Neural progenitor cell (in vitro differentiated cells): ENCODE measurements at places on chromosomes 5 and 9.

DNA sequence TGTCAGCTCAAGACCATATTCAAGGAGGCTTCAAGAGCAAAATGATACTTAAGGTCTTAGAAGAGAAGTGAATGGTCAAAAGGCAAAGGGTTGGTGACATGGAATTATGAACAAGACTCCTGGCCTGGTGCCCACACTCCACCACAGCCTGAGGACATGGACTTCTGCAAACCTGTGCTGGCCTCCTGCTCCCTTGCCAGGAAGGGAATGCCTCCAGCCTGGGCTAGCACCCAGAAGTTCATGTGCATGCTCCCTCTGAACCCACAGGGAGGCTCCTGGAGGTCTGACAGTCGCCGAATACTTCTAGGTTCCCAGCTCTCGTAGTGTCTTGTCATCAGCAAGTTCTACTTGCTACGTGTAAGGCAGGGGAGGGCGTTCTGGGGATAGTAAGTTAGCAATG, 156.7 kb downstream of the FSTL4 start:
- no peaks in the 10 kb centered on the region for H3K27me3 ChIP-seq
- DNase-seq = no peak
- H3K27ac ChIP-seq = no peak overlapping the region
- H3K4me3 ChIP-seq = no peak overlapping the region

DNA sequence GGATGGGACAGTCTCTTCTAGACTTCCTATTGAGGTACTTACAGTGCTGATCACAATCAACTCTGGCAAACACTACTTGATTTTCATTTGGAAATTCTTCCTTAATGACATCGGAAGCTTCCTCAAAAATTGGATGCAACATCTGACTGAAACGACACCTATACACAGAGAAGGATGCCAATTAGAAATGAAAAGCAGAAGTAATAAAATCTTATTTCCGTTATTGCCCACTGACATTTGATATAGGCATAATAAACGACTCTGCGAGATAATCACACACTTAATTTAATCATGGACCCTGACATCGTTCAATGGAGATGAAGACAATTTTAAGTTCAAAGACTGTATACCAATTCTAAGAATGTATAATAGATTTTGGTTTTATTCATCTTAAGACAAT, 46.4 kb downstream of the ERP44 start:
- no peak overlapping the region for H3K27ac ChIP-seq
- H3K36me3 ChIP-seq = no peaks in the 10 kb centered on the region
- no peak overlapping the region for H3K4me3 ChIP-seq
- DNase-seq = no peak

DNA sequence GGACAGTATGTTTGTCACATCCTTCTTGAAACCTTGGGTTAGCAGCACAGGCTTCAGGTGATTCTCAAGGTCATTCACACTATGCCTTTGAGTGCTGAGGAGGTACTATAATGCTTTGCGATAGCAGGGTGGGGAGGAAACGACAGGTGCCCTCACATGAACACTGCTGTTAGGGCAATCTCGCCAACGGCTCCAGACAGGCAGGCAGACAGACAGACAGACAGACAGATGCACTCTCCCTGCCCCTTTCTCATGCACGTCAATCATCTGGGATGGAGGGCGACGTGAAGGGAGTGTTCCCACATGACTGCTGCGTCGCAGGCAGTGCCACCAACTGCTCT, 82.9 kb downstream of the RAPGEF1 start:
- H3K4me1 ChIP-seq = peaks cover 7% of the 10 kb centered on the region
- no peak for DNase-seq

DNA sequence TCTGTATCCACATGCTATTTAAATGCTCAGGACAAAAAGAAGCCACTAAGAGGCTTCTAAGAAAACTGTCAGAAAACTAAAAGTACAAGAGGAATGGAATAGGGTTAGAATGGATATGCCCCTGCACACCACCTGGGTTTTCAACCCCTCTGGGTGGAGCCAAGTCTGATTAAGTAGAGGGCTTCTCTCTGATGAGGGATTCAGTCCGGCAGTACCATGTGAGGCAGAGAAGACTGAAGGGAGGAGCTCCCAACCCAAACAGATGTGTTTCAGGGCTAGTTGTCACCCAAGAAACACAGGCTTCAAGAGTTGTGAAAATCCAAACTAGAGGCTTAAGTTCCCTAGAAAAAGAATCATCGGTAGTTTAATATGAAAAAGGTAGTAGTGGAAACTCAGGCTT, 12.5 kb downstream of the NREP start:
- no peak overlapping the region for H3K4me3 ChIP-seq
- no peaks in the 10 kb centered on the region for H3K27me3 ChIP-seq

GRCh38 chr9:4356306-4356705, 56.4 kb upstream of the GLIS3 start:
- H3K27ac ChIP-seq = no peak overlapping the region
- H3K4me1 ChIP-seq = no peaks in the 10 kb centered on the region
- H3K36me3 ChIP-seq = no peaks in the 10 kb centered on the region
- H3K27me3 ChIP-seq = no peaks in the 10 kb centered on the region

- H3K4me3 ChIP-seq = no peak overlapping the region
- peak; percentile 71 for DNase-seq
Observed at GRCh38 chr9:93003552-93004407, 54.7 kb upstream of the SUSD3 start.

GRCh38 chr5:102858221-102858620, 103.1 kb downstream of the PAM start:
- DNase-seq = no peak
- H3K36me3 ChIP-seq = no peaks in the 10 kb centered on the region
- H3K27ac ChIP-seq = no peak overlapping the region

GRCh38 chr9:122218935-122219855, 9.6 kb downstream of the LHX6 start:
- peak overlapping the region; percentile 36 for H3K4me3 ChIP-seq
- peak; percentile 68 for DNase-seq
- H3K27ac ChIP-seq = no peak overlapping the region
- H3K36me3 ChIP-seq = no peaks in the 10 kb centered on the region
- H3K4me1 ChIP-seq = peaks cover 31% of the 10 kb centered on the region

GRCh38 chr5:107832746-107833145, 162.0 kb upstream of the EFNA5 start:
- no peak for DNase-seq
- H3K36me3 ChIP-seq = no peaks in the 10 kb centered on the region
- H3K27ac ChIP-seq = no peak overlapping the region
- peaks cover 8% of the 10 kb centered on the region for H3K4me1 ChIP-seq

GRCh38 chr9:76664120-76664519, 100.1 kb upstream of the PCA3 start:
- no peak overlapping the region for H3K27ac ChIP-seq
- no peak for DNase-seq
- H3K27me3 ChIP-seq = no peaks in the 10 kb centered on the region
- H3K4me3 ChIP-seq = no peak overlapping the region
- no peaks in the 10 kb centered on the region for H3K36me3 ChIP-seq

GRCh38 chr9:134344068-134344799, 18.0 kb downstream of the RXRA start:
- no peak overlapping the region for H3K4me3 ChIP-seq
- H3K27ac ChIP-seq = no peak overlapping the region
- DNase-seq = no peak
- H3K4me1 ChIP-seq = peaks cover 8% of the 10 kb centered on the region
- H3K36me3 ChIP-seq = no peaks in the 10 kb centered on the region

DNA sequence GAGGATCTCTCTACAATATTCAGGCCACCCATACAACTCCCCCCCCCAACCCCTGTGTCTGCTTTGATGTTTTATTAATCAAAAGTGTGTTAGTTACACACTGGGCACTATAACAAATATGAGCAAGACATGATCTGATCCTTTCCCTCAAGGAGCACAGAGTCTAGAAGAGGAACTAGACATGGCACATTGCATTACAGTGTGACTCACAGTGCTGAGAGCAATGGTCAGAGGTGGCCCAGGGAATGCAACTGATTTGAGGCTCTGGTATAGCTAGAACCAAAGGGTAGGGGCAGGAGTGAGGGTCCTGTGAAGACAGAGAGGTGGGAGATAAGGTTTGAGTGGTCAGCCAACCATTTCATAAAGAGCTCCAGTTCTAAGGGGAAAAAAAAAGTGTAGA, 539.2 kb downstream of the ACTL7B start:
- H3K36me3 ChIP-seq = no peaks in the 10 kb centered on the region
- no peak overlapping the region for H3K4me3 ChIP-seq
- H3K27ac ChIP-seq = no peak overlapping the region
- no peaks in the 10 kb centered on the region for H3K27me3 ChIP-seq
- no peak for DNase-seq

DNA sequence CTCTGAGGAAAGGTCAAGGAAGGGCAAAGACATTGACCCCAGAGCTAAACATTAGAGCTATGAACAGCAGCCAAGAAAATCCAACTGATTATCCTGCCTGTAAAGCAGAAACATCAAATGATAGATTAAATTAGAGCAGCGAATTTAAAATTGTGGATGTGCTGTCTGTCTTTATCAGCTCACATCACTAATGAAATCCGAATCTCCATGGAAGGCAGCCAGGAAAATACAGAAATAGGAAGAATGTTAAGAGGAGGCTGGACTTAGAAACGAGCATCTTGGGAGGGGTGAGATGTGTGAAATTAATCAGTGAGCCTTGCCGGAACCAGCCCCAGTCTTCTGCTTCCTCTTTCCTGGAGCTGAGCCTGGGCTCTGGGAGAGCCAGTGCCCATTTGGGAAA, 191.0 kb downstream of the PJA2 start:
- peaks cover 6% of the 10 kb centered on the region for H3K4me1 ChIP-seq
- H3K4me3 ChIP-seq = no peak overlapping the region
- no peaks in the 10 kb centered on the region for H3K27me3 ChIP-seq

DNA sequence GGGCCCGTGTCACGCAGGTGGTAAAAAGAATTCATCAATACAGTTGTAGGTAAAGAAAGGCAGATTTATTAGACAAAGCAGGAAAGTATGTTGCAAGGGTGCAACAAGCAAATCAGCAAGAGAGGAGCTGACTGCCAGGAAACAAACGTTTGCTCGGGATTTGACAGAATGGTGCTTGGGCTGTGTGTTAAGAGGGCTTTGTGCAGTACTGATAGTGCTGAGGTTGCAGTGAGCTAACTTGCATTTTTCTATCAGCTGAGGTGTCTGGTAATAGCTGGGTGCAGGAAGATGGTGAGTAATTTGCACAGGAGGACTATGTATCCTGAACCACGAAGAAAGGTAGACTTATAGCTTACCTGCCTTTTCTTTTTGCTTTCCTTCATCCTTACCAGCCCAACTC, 3.9 kb upstream of the RARS1 start:
- no peaks in the 10 kb centered on the region for H3K27me3 ChIP-seq
- H3K36me3 ChIP-seq = no peaks in the 10 kb centered on the region
- H3K4me3 ChIP-seq = no peak overlapping the region
- no peak overlapping the region for H3K27ac ChIP-seq

GRCh38 chr9:109973336-109973735, 193.3 kb downstream of the PALM2AKAP2 start:
- H3K4me3 ChIP-seq = no peak overlapping the region
- H3K4me1 ChIP-seq = peaks cover 11% of the 10 kb centered on the region
- H3K36me3 ChIP-seq = no peaks in the 10 kb centered on the region
- H3K27ac ChIP-seq = no peak overlapping the region

- no peaks in the 10 kb centered on the region for H3K27me3 ChIP-seq
- no peak overlapping the region for H3K4me3 ChIP-seq
- H3K36me3 ChIP-seq = no peaks in the 10 kb centered on the region
- H3K4me1 ChIP-seq = no peaks in the 10 kb centered on the region
- DNase-seq = no peak
Observed at GRCh38 chr9:123561046-123561445, 205.0 kb downstream of the CRB2 start.

- H3K4me1 ChIP-seq = peaks cover 6% of the 10 kb centered on the region
- H3K36me3 ChIP-seq = no peaks in the 10 kb centered on the region
- DNase-seq = no peak
- H3K27me3 ChIP-seq = no peaks in the 10 kb centered on the region
- H3K4me3 ChIP-seq = no peak overlapping the region
- H3K27ac ChIP-seq = no peak overlapping the region
Observed at GRCh38 chr5:95713960-95714710, 17.0 kb upstream of the RHOBTB3 start.

- no peaks in the 10 kb centered on the region for H3K27me3 ChIP-seq
- no peak overlapping the region for H3K4me3 ChIP-seq
- no peaks in the 10 kb centered on the region for H3K36me3 ChIP-seq
- H3K4me1 ChIP-seq = no peaks in the 10 kb centered on the region
- DNase-seq = no peak
Observed at GRCh38 chr5:143501310-143502044, 98.0 kb upstream of the NR3C1 start.

DNA sequence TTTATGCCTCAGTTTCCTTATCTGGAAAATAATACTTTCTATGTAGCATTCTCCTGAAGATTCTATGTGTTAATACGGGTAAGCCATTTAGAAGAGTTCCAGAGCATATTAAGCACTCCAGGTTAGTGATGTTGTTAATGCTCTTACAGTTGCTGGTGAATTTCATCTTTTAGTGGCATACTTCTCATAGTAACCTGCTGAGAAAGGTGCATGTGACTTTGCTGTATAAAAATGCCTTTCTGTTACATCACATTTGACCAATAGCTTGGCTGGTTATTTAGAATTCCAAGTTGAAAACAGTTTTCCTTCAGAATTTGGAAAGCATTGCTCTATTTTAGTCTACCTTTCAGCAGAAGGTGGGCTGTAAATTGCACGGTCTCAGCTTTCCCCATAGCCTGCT, 27.2 kb downstream of the GCNT1 start:
- H3K4me3 ChIP-seq = no peak overlapping the region
- H3K27me3 ChIP-seq = no peaks in the 10 kb centered on the region
- peaks cover 8% of the 10 kb centered on the region for H3K4me1 ChIP-seq

GRCh38 chr9:114507726-114508125, 2.5 kb upstream of the WHRN start:
- no peak overlapping the region for H3K4me3 ChIP-seq
- H3K27me3 ChIP-seq = peaks cover 59% of the 10 kb centered on the region
- peaks cover 26% of the 10 kb centered on the region for H3K4me1 ChIP-seq
- no peaks in the 10 kb centered on the region for H3K36me3 ChIP-seq
- H3K27ac ChIP-seq = no peak overlapping the region
- DNase-seq = peak; percentile 57

- H3K36me3 ChIP-seq = no peaks in the 10 kb centered on the region
- H3K4me3 ChIP-seq = peak within 1 kb of the TSS; percentile 57
- no peak within 1 kb of the TSS for H3K27ac ChIP-seq
- peaks cover 7% of the 10 kb centered on the region for H3K4me1 ChIP-seq
Observed at GRCh38 chr9:136977223-136977622, at the start of gene PTGDS. Gene PTGDS, plus strand, starts transcription at chr9:136977504. Its CDS starts 75 bp downstream, at chr9:136977579.

DNA sequence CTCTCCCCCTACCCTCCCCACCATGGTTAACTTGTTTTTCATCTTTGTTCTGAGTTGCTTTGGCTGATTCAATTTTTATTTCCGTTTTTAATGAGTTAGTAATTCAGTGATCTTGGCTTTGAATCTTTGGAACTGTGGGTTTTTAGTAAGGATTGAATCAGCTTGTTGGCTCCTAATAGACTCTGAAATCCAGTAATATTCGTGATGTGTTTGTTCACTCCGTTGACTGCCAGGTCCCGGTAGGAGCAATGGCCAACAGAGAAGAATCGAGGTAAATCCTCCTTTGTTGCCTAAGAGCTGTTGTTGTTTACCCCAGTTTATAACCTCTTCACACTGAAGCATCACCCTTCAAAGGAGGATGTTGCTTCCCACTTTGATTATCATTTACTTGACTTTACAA, 92.7 kb downstream of the PCSK1 start:
- no peaks in the 10 kb centered on the region for H3K27me3 ChIP-seq
- H3K4me3 ChIP-seq = no peak overlapping the region
- DNase-seq = no peak
- H3K36me3 ChIP-seq = no peaks in the 10 kb centered on the region
- H3K27ac ChIP-seq = no peak overlapping the region
- no peaks in the 10 kb centered on the region for H3K4me1 ChIP-seq

GRCh38 chr5:81234801-81235200, 1.7 kb downstream of the CKMT2 start:
- H3K27me3 ChIP-seq = no peaks in the 10 kb centered on the region
- H3K36me3 ChIP-seq = no peaks in the 10 kb centered on the region
- no peak overlapping the region for H3K4me3 ChIP-seq
- H3K4me1 ChIP-seq = peaks cover 8% of the 10 kb centered on the region
